ENCODE measurements at places on chromosomes 7 and 10.

GRCh38 chr10:11364241-11364640 is 247.2 kb downstream of the USP6NL start:
- DNase-seq = peak; percentile 22

DNA sequence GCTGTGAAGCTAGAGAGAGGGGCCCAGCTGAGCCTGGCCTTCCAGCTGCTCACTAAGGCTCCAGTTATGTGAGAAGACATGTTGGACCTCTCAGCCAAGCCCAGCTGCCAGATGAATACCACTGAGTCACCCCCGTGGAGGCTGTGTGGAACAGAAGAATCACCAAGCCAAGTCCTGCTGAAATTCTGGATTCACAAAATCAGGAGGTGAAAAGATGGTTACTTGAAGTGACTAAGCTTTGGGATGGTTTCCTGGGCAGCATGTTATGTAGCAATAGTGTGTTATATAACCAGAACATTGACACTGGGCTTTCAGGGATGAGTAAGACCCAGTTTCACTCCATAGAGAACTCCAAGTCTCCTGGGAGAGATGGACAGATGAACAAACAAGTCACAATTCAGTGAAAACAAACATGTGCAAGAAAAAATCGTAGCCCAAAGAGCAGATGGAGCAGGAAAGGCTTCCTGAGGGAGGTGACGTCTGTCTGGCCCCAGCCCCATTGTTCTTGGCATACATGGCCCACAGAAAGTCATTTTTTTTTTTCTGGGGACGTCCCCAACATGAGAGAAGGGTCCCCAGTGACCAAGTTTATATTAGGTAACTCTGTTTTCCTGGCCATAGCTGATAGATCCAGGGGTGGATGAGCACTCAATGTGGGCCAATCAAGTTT is 64.1 kb upstream of the PDZD8 start:
- DNase-seq = peak; percentile 66

- peak; percentile 54 for DNase-seq
These were observed 43.5 kb downstream of the ZWINT start for GRCh38 chr10:56317603-56318002.

GRCh38 chr7:106954840-106955239 is 89.7 kb upstream of the PRKAR2B start:
- no peak for DNase-seq

- no peak for DNase-seq
These were observed 21.8 kb upstream of the SEMA3C start for GRCh38 chr7:80940539-80941207.

DNA sequence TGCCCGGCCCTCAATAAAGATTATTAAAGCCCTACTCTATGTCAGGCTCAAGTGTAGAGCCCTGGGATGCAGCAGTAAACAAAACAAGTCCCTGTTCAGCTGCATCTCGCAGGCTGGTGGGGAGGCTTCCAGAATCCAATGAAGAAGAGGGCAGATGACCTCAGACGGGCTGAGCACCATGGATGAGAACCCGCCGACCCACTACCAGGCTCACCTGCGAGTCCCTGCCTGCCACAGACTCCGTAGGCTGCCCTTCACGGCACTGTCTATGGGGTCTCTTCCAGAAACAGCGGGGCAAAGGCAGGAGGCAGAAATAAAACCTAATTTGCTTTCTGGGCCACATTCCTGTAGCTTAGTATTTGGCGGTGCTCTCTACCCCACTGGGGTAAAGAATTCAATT is 22.7 kb downstream of the CHST15 start:
- no peak for DNase-seq

DNA sequence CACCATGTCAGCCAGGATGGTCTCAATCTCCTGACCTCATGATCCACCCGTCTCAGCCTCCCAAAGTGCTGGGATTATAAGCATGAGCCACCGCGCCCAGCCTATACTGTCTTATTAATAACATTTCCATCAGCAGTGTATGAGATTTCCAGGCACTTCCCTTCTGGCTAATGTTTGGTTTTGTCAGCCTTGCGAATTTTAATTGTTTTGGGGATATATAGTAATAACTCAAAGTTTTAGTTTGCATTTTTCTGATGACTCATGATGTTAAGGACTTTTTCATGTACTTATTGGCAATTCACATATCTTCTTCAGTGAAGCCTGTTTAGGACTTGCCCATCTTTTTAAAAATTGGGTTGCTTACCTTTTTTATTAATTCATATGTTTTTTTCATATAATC is 76.0 kb downstream of the TMEM270 start:
- peak; percentile 22 for DNase-seq

- DNase-seq = no peak
These were observed 1115.6 kb upstream of the GHITM start for GRCh38 chr10:83023662-83024061.

DNA sequence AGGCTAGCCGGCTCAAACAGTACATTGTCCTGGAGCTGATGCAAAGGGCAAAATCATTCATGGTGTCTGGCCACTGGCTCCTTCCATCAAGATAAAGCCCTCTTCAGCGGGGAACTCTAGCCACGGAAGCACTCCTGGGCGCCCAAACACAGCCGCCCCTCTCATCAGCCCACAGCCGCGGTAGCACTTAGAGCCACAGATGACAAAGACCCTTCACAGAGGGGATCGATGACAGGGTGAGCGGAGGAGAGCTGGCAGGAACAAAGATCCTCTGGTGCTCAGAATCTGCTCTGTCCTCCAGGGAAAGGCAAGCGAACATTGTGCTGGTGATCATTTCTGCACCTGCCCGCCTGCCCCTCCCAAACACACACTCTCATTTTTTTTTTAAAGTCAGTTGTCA is 222.2 kb upstream of the NRP1 start:
- DNase-seq = no peak

DNA sequence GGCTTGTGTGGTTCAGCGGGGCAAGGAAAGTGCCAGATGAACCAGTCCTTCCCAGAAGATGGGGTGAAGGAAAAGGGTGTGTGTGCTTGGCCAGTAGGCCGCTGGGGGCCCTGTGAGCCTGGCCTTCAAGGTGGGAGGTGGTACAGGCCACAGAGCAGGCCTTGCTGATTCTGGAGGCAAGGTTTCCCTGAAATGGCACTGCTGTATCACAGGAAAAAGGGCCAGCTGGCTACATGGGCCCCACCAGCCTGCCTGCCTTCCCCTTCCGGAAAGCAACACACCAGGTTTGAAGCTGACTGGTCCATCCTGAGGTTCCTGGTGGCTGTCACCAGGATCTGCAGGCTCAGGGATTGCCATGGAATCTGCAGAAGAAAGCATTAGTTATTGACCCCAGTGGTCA is 12.5 kb downstream of the MMRN2 start:
- no peak for DNase-seq

DNA sequence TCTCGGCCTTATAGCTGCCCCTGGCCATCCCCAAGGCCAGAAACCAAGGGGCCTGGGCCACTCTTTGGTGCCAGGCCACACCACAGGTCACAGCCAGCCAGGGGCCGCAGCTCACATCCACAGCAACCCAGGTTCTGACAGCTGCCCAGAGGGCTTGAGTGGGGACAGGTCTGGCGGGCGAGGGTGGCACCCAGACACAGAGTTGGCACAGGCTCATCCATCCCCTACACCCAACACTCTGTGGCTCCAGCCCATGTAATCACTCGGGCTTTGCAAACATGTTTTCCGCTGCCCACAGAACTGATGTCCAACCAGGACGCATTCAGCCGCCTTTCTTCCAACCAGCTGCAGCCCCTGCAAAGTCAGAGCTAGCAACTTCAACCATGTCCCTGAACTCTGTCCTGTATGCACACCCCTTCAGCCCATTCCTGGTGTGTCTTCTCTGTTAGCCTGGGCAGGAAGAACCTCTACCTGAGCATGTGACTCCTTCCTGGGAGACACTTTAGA is 57.7 kb upstream of the PPP2R2D start:
- DNase-seq = peak; percentile 39

- no peak for DNase-seq
These were observed 124.9 kb downstream of the CCDC71L start for GRCh38 chr7:106536079-106536478.

DNA sequence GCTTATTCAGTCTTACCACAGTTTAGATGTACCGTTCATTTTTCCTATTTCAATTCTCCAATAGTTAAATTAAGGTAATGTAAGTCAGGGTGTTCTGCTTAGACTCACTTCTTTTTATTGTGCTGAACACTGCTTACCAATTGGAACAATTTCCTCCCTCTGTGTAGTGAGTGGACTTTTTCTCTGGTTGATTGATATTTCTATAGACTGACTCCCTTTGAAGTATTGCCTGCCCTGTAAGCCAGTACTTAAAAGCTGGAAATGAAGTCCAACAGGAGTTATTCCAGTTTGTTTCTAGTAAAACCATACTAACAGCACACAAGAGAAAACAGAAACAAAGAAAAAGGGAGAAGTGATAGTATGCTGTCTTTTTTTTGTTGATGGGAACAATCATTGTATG is 1674.9 kb downstream of the REEP3 start:
- no peak for DNase-seq

- DNase-seq = no peak
These were observed at the start of gene SPOCK2 for GRCh38 chr10:72087969-72088888. Gene SPOCK2 (minus strand): TSS chr10:72088551. CDS start chr10:72088328, 223 bp downstream.

- DNase-seq = no peak
These were observed 108.4 kb downstream of the C10orf90 start for GRCh38 chr10:126561921-126562680.

DNA sequence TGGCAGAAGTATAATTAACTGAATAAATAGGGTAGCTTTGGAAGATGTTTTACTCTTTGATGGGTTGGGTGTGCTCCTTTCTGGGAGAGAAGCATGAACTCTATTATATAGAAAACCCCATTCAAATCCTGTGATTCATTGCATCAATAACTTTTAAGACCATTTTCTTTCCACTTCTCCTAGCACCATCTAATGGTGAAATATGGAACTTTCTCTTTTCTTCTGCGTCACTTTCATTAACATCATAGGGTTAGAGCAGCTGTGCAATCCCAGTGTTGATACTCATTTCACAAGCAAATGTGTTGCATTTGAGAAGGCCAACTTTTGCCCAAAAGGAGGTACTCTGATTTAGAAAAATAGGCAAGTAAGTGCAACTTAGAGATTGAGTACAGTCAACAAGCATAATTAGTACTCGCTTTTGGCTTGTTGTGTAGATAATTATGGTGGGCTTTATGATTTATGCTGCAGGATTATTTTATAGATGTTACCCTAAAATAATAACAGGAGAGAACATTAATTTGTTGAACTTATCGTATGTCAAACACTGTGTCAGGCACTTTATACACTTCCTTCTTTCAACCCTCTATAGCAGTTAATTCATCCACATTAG is 92.9 kb downstream of the CPED1 start:
- DNase-seq = no peak

- no peak for DNase-seq
These were observed 781 bp downstream of the ZNF727 start for GRCh38 chr7:64046041-64046389.

GRCh38 chr7:128177768-128178550 is 63.1 kb upstream of the LEP start:
- no peak for DNase-seq

DNA sequence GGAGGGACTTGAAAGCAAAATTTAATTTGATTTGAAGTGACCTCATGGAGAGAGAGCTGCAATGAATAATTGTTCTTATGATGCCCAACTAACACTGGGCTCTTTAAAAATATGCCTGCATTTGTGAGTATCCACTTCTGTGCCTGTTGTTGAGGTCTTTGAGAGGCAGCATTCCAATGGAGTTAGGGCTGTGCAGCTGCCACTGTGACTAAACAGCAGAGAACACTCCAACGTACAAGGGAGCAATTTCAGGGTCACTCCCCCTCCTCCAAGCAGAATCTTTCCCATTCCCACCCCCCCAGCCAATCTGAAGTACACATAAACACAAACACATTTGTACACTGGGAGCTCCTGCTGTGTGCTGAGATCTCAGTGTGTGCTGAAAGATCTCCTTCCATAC is 28.0 kb upstream of the GSAP start:
- no peak for DNase-seq

GRCh38 chr10:91521439-91521838 is 111.3 kb downstream of the HECTD2 start:
- no peak for DNase-seq

DNA sequence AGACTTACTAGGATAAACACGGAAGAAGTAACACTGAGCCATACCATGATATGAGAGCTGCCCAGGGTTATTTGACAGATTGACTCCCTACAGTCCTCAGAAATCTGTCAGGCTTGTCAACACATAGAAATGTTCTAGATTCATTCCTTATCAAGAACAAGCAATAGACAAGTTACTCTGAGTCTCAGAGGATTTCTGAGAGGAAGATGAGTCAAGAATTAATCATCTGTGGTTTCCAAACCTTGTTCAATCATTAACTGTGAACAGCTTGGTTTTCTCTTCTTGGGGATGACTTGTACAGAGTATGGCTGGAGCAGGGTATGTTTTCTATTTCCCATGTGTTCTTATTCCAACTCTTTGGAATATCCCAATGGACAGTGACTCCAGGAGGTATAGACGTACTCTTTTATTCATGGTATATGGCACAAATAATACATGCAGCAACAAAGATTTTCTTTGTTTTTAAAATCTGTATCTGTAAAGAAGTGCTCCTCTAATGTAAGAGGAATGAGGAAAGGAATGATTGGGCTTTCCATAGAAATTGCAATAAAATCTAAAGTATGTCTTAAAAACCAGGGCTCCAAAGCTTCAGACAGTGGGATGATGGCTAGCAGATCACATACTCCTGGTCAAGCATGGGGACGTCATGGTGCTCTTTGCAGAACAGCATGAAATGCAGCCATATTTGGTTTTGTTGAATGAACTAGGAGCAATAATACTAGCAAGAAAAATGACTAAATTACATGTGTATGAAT is 11.9 kb upstream of the SFR1 start:
- no peak for DNase-seq

DNA sequence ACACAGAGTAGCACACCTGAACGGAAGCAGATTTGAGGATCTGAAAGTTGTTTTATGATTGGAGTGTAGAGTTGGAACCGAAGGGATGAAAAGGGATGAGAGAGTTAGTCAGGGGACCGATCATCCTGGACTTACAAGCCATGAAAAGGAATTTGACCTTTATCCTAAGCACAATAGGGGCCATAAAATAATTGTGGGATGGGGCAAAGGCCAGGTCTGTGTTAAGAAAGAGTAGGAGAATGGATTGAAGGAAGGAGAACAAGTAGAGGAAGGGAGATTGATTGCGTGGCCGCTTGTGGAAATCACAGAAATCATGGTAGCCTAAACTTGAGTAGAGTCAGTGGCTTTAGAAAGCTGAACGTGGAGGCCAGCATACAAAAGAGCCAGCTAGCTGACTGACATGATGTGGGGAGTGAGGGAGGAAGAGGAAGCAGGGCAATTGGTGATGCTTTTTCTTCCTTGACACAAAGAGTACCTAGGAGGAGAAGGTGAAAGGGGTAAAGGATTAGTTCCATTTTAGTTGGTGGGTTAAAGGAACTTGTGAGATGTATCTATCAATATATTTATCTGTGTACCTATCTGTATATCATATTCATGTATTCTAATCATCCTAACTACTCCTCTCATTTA is 67.1 kb upstream of the RPA3 start:
- no peak for DNase-seq

- no peak for DNase-seq
These were observed 242.1 kb upstream of the C7orf33 start for GRCh38 chr7:148348466-148348865.

GRCh38 chr10:13970236-13970956 is 360.3 kb downstream of the FRMD4A start:
- no peak for DNase-seq

GRCh38 chr7:156776527-156776926 is 116.5 kb downstream of the LMBR1 start:
- no peak for DNase-seq

- DNase-seq = no peak
These were observed 1.9 kb upstream of the ARL4A start for GRCh38 chr7:12685550-12685949.

- DNase-seq = no peak
These were observed 745 bp upstream of the ORAI2 start for GRCh38 chr7:102432442-102433218.
